ENCODE measurements at places on chromosomes 13 and 19.

GRCh38 chr19:18009412-18010066 lies 1.6 kb downstream of the ARRDC2 start:
- no peak for DNase-seq

- DNase-seq = no peak
Observed at GRCh38 chr19:15614507-15615379, at the start of gene CYP4F8. TSS of gene CYP4F8 (plus strand) at chr19:15615218. CDS start at chr19:15615617, 399 bp downstream.

- DNase-seq = no peak
Observed at GRCh38 chr13:60575142-60575541, 178.1 kb downstream of the TDRD3 start.

- peak; percentile 23 for DNase-seq
Observed at GRCh38 chr19:38617764-38618589, at the start of gene MAP4K1. TSS of gene MAP4K1 (minus strand) at chr19:38617953. CDS start at chr19:38617895, 58 bp downstream.

DNA sequence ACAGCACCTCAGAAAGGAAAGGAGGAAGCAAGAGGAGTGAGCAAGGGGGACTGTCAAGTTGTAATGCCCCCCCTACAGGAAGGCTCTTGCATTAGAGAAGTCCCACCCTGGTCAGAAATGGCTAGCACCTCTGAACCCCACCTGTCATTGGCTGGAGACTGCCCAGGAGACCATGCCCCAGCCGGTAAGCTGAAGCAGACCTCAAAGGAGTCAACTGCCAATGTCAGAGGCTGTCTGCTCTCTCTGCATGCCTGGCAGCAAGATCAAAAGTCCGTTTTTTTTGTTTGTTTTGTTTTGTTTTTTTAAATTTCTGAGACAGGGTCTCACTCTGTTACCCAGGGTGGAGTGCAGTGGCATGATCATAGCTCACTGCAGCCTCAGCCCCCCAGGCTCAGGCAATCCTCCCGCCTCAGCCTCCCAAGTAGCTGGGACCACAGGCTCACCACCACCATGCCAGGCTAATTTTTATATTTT lies 8.1 kb upstream of the BCL3 start:
- no peak for DNase-seq

GRCh38 chr13:28494504-28494777 lies 487 bp downstream of the FLT1 start:
- DNase-seq = no peak

- DNase-seq = no peak
Observed at GRCh38 chr13:79245937-79246577, 160.0 kb downstream of the RBM26 start.

DNA sequence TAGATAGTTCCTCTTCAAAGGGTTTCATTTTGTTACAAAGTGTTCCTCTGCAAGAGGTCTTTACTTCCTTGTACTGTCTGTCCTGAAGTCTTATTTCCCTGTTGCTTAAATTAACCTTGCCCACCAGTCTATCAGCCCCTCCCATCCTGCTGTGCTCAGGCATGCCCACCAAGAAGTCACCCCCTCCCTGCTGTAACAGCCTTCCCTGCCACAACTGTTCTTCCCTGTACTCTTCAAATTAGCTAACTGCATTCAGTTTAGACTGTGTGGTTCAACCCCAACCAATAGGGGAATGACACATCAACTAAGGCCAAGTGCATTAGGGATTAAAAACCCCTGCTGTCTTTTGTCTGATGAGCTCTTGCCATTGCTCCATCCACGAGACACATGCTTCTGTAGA lies 34.4 kb upstream of the ZNF562 start:
- DNase-seq = no peak

- DNase-seq = no peak
Observed at GRCh38 chr13:85536706-85537105, 262.5 kb downstream of the SLITRK6 start.

DNA sequence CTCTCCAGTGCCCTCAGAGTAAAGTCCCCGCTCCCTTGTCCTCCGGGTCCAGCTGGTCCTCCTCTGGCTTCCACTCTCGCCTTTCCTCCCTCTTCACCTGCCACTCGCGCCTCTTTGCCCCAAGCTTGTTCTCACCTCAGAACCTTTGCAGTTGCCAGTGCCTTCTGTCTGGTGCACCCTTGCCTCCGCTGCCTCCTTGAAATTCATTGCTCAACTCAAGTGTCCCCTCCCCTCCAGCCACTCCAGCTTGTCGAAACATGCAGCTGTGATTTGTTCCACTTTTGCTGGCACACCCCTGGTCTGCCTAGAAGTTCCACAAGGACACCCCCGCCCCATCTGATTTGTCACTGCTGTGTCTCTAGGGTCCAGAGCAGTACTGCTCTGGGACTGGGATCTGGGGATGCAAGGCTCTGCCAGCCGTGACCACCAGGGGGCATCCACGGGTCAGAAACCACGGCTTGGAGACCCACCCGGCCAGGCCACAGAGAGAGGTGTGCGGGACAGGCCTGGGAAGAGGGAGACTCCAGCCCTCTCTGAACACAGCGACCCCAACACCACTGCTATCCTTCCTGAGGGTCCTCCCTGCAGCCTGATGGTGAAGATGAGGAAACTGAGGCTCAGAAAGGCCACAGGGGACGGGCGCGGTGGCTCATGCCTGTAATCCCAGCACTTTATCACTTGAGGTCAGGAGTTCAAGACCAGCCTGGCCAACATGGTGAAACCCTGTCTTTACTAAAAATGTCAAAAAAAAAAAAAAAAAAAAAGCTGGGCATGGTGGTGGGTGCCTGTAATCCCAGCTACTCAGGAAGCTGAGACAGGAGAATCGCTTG lies 49.9 kb downstream of the AP1M1 start:
- DNase-seq = peak; percentile 46

- peak; percentile 15 for DNase-seq
Observed at GRCh38 chr13:96460609-96461008, 370.7 kb downstream of the HS6ST3 start.

GRCh38 chr13:99528547-99528946 lies 27.3 kb downstream of the TM9SF2 start:
- no peak for DNase-seq

DNA sequence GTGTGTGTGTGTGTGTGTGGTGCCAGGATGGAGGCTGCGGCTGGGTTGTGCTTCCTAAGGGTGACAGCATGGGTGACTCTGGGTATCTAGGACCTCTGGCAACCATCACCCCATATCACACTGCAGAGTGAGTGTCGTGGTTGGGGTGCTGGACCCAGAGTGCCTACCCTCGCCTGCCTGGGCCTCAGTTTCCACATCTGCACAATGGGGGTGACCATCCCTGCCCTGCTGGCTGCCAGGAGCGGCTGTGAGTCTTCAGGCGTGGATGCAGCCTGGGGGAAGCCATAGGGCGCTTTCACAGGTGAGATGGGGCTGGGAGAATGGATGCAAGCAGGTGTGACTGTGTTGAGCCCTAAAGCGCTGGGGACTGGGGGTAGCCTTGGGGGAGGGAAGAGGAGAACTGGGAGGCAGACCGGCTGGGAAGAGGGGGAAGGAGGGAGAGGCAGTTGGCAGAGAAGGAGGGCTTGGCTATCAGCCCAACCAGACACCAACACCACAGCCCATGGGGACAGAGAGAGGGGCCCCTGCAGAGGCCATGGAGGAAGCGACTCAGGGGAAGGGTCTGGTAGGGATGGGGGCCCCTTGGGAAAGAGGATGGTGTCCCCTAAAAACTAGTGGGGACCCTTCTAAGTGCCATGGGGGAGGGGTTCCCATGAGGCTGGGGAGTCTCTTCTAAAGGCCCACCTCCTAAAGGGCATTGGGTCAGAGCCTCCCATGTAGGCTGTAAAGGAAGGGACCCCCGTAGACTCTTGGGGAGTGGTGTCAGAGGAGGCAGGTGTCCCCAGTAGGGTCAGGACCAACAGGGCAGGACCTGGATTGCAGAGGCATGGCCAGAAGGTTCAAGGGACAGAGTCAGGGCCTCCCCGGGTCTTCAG lies 1.7 kb downstream of the PLPPR2 start:
- DNase-seq = no peak

- DNase-seq = no peak
Observed at GRCh38 chr19:45668342-45668871, 386 bp downstream of the GIPR start.

DNA sequence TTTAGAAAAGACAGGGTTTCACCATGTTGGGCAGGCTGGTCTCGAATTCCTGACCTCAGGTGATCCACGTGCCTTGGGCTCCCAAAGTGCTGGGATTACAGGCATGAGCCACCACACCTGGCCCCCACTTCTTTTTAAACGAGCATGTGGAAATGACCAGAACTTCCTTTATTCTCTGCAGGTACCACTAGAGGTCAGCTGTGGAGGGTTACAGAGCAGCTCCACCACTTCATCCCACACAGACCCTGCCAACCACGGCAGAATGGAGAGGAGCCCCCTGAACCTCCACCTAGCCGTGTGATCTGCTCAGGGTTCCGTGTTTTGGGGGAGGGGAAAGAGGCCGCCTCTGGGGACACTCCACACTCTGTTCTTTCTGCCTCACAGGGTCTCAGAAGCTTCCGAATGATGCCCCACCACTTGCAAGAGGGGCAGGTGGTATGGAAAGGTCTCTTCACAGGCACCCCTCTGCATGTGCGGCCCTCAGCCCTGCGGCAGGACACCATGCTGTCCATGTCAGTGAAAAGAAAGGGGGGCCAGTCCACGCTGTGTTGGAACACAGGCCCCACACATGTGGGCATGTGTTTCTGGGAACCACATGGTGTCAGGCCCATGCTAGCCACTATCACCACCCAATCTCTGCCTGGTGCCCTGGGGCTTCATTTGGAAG lies 465.0 kb downstream of the TSHZ3 start:
- no peak for DNase-seq

GRCh38 chr13:79749566-79749965 lies 268.6 kb downstream of the NDFIP2 start:
- DNase-seq = no peak

DNA sequence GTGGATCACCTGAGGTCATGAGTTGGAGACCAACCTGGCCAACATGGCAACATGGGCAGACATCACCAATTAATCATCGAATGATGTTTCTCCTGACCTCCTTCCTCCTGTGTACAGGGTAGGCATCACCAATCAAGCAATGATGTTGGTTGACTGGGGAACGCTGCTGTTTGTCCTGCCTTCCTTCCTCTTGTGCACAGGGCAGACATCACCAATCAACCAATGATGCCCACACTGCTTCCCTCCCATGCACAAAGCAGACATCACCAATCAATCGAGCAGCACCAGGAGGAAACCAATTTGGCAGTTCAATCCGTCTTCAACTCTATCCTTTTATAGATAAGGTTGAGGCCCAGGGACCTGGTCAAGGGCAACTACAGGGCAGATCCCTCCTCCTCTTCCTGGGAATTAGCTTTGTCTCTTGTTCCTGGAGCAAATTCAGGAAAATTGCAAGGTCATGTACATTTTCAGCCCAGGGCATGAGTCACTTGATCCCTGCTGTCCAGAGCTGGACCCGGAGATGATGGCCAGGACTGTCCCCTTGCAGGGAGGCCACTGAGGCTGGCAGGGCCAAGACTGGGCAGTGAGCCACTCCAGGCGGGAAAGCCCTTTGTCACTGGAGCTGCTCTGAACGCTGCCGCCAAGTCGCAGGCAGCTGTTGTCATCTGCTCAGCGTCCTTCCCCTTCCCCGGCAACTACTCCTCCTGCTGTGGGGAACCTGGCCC lies 5.3 kb upstream of the CSNK1G2 start:
- DNase-seq = no peak

DNA sequence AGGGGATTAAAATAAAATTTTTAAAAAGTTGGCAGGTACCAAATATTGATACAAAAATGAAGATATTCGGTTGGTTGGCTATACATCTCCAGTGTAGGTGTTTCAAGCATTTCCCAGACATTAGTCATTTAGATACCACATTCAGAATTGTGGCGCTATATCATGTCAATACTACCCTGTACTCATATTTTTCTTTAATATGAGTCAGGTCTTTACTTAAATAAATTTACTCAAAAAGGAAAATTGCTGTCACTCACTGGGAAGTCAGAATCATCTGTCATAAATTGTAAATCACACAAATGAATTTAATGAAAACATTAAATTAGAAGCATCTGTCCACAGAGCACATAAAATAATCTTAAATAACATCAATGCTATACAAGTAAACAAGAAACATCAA lies 134.2 kb downstream of the TSHZ3 start:
- DNase-seq = no peak

- no peak for DNase-seq
Observed at GRCh38 chr13:29255567-29255966, 339.9 kb downstream of the SLC7A1 start.

- no peak for DNase-seq
Observed at GRCh38 chr13:52127378-52127777, 1.5 kb downstream of the NEK5 start.

DNA sequence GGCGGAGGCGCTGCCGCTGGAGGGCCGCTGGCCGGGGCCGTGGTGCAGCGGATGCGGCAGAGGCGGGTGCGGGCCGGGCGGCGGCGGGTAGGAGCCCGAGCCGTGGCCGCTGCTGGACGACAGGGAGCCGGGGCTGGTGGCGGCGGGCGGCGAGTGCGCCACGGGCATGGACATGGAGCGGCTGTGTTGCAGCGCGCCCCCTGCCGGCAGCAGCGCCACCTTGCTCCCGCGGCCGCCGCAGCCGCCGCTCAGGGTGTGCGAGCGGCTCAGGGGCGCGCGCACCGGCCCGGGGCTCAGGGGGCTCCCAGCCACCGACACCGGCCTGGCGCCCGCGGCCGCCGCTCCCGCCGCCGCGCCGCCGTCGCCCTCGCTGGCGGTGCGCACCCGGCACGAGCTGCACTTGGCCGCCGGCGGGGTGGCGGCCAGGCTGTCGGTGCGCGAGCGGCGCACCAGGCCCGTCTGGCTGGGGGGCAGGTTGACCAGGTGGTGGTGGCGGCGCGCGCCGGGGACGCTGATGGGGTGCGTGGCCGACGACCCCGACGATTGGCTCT lies 1.7 kb downstream of the IRS2 start:
- DNase-seq = peak; percentile 63

- no peak for DNase-seq
Observed at GRCh38 chr13:36445891-36446351, 13.6 kb downstream of the CCNA1 start.

DNA sequence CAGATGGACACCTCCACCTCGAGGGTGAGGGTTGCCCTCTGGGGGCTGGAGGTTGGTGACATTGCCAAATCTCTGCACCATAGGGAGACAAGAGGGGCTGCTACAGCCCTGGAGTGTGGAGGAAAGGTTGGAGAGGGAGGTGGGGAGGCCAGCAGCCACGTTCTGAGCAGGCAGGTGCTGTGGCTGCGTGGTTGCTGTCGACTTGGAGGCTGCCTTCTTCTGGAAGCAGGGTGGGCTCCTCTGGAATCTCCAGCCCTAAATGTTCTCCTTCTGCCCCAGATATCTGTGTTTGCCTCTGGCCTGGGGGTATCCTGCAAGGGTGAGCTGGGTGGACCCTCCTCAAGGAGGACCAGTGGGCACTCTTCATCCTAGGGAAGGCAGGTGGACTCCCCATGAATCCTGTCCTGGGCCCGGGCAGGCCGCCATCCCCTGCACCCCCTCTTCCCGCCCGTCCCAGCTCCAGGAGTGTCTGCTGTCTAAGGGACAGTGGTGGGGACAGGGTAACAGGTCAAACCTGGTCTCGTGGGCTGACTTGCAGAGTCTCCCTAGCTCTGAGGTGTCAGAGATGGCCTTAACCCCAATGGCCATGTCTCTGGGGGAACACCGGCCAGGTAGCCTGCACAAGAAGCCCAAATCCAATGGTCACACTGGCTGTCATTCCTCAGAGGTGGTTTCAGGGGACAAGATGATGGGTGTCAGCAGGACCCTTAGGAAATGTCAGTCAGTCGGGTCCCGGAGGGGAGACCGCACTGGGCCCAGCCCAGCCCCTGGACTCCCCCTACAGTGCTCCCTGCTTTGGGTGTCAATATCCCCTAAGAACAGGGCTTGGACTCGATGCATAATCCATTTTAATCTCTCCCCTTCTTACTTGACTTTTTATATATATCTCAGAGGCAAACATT lies 32.3 kb upstream of the ZNF536 start:
- DNase-seq = no peak

GRCh38 chr13:110629735-110630134 lies 14.4 kb downstream of the NAXD start:
- DNase-seq = no peak
